Cortex of kidney (tissue), 1 donor: ENCODE measurements at places on chromosomes 2 and 18.

- DNase-seq, result no peak
Observed at GRCh38 chr2:67839668-67840067, 223.1 kb downstream of the C1D start.

DNA sequence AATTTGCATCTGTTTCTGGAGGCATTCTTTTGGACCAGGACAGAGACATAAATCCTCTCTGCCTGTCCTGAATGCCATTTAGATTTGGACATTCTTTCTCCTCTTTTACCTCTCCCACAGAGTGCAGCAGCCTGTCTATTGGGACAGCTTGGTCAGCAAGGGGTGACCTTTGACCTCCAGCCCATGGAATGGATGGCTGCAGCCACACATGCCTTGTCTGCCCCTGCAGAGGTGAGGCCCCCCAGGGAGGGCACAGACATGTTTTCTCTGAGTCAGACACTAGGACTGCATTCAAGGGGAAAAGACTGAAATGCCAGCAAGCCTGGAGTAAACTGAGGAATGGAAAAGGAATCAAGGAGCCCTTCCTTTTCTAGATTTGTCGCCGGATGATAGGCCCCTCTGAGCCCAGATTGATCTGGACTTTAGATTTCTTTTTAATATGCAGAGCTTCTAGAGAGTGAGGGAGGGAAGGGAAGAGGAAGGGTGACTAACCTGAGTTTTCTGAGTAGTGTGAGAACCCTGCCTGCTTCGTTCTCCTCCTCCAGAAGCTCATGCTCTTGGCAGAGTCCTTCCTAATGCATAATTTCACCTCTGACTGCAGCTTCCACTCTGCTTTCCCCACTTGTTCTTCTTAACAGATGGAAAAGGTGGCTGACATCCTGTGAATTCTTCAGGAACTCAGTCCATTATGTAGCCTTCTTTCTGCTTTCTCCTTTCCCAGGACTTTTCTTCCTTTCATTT is 16.1 kb upstream of the TTLL4 start:
- DNase-seq, result no peak

DNA sequence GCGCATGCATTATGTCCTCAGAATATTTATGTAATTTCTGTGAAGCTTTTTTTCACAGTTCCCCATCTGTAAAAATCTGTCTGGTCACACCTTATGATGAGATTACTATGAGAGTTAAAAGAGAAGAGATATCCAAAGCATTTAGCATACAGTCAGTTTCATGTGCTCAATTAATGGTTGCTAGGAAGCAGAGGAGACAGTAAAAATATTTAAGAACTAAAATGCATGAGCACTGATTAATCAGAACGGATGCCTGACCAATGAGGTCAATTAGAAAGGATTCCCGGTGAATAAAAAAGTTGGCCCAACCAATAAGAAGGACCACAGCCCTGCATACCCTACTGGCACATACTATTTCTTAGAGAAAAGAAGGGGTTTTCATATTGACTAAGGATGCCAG is 12.0 kb upstream of the CRIM1 start:
- DNase-seq, result no peak

- no peak for DNase-seq
Observed at GRCh38 chr2:164913640-164914350, 41.5 kb downstream of the SLC38A11 start.
